PC-3 (cell line): ENCODE measurements at places on chromosomes 7 and 10. TPM values are rescaled to one million over a fixed set of nuclear protein-coding genes. Genes with fewer than 3 reads are reported as not detected.
A peak's percentile ranks its signal among the peaks of the same experiment; 100 is the strongest.

- peak; percentile 52 for DNase-seq
These were observed 115.8 kb upstream of the SEC61G start for GRCh38 chr7:54874804-54875203.

- DNase-seq = peak; percentile 7
These were observed 281.6 kb downstream of the HGF start for GRCh38 chr7:81488210-81488609.

- no peak for DNase-seq
These were observed 273.6 kb downstream of the PHTF2 start for GRCh38 chr7:78072201-78072590.

- no peak for DNase-seq
These were observed 856 bp downstream of the SSMEM1 start for GRCh38 chr7:130208516-130208915.

DNA sequence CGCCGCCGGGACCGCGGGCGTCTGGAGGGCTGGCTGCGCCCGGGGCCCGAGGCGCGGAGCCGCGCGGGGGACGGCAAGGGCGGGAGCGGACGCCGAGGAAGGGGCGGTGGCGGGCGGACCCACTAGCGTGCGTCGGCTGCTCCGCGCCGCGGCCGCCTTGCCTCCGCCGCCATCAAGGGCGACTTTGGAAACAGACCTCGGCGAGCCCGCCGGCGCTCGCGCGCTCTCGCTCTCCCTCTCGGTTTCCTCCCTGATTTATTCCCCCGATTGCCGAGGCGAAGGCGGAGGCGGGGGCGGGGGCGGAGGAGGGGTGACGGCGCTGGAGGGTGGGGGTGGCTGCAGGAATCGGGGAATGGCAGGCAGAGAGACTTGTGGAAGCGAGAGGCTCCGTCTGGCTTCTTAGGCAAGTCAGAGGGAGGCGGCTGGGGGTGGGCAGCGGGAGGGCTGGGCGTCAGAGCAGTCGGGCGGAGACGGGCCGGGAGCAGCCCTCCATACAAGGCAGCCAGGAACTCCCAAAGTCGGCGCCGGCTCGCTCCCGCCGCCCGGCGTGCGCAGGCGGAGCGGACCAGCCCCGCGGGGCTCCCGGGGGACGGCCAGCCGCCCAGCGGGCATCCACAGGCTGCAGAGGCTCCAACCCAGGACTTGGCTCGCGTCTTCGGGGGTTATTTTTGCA lies at the start of gene CACNA2D1:
Gene CACNA2D1, minus strand, starts transcription at position 231 of the 673 bp plus-strand sequence.
- peak; percentile 5 for DNase-seq

GRCh38 chr10:132948351-132948750 lies 6.0 kb upstream of the CFAP46 start:
- DNase-seq = no peak

DNA sequence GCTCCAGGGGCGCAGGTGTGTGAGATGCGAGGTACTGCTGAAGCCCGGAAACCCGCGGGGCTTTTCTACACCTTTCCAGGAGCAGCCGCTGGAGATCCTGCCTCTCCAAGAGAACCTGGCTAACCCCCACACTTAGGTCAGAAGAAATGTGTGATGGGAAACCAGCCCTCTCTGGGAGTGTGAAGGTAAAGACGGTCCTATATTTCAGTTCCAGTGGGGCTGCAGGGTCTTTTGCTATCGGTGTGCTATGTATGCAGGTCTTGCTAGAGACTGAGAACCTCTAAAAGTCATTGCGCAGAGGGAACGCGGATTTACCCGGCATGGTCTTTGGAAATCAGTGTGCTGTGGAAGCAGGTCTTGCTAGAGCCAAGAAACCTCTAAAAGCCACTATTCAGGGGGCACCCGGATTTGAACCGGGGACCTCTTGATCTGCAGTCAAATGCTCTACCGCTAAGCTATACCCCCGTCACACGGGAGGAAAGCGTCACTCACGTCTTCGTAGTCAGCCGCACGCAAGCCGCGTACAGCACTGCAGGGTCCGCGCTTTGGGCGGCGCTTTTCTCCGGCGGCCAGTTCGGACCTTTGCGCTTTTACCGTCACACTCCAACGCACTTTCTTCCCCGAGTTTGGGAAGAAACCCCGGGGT lies 46.0 kb downstream of the ZNF777 start:
- no peak for DNase-seq

Gene SPDYE5
- 0.18 TPM in 1 of 2 replicates, not detected in the other for total RNA-seq

Gene OPN1SW
- not detected in 2 replicates for total RNA-seq

Gene HMX3
- total RNA-seq = 0.51 TPM in 1 of 2 replicates, not detected in the other

Gene LRRC4
- total RNA-seq = 0.26 TPM in 1 of 2 replicates, not detected in the other

Gene SPDYE11
- not detected in 2 replicates for total RNA-seq

Gene RASA4B
- 10.2 and 17.2 TPM in 2 replicates for total RNA-seq

Gene RET
- total RNA-seq = not detected in 2 replicates
